ENCODE measurements at places on chromosomes 12 and 14. TPM values are rescaled to one million over a fixed set of nuclear protein-coding genes. Genes with fewer than 3 reads are reported as not detected.

GRCh38 chr14:105710119-105711043 lies 184.0 kb downstream of the TMEM121 start:
- no peak for DNase-seq
- H3K27ac ChIP-seq, result no peak overlapping the region
- no peaks in the 10 kb centered on the region for H3K27me3 ChIP-seq
- H3K36me3 ChIP-seq, result no peaks in the 10 kb centered on the region
- H3K4me3 ChIP-seq, result no peak overlapping the region

- no peaks in the 10 kb centered on the region for H3K27me3 ChIP-seq
- H3K4me3 ChIP-seq, result no peak overlapping the region
- no peaks in the 10 kb centered on the region for H3K36me3 ChIP-seq
- H3K4me1 ChIP-seq, result peaks cover 6% of the 10 kb centered on the region
- DNase-seq, result no peak
- no peak overlapping the region for H3K27ac ChIP-seq
Measured at GRCh38 chr12:3164454-3165077, 87.4 kb downstream of the TSPAN9 start.

DNA sequence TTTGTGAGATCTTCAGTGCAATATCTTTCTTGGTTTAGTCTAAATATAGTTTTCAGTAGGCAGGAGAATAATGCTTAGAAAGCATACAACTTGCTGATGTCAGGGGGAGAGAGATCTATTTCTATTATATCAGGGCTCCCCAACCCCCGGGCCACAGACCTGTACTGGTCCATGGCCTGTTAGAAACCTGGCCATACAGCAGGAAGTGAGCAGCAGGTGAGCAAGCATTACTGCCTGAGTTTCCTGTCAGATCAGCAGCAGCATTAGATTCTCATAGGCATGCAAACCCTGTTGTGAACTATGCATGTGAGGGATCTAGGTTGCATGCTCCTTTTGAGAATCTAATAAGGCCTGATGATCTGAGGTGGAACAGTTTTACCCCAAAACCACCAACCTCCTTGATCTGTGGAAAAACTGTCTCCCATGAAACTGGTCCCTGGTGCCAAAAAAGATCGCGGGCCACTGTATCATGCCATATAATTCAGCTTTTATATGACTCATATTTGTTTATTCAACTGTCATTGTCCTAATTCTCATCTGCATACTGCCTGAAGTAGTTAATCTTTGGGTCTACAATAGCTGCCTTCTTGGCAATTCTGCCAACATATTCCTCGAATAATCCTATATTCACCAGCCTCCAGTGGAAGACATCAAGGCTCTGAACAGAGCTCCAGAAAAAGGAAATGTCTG lies 163.6 kb upstream of the DYRK2 start:
- no peaks in the 10 kb centered on the region for H3K27me3 ChIP-seq
- no peaks in the 10 kb centered on the region for H3K36me3 ChIP-seq
- DNase-seq, result no peak
- no peak overlapping the region for H3K27ac ChIP-seq
- H3K4me1 ChIP-seq, result peaks cover 14% of the 10 kb centered on the region

GRCh38 chr14:89720741-89721729 lies 233.5 kb downstream of the EFCAB11 start:
- H3K27me3 ChIP-seq, result no peaks in the 10 kb centered on the region
- no peaks in the 10 kb centered on the region for H3K36me3 ChIP-seq
- no peak overlapping the region for H3K4me3 ChIP-seq
- peak overlapping the region; percentile 47 for H3K27ac ChIP-seq

DNA sequence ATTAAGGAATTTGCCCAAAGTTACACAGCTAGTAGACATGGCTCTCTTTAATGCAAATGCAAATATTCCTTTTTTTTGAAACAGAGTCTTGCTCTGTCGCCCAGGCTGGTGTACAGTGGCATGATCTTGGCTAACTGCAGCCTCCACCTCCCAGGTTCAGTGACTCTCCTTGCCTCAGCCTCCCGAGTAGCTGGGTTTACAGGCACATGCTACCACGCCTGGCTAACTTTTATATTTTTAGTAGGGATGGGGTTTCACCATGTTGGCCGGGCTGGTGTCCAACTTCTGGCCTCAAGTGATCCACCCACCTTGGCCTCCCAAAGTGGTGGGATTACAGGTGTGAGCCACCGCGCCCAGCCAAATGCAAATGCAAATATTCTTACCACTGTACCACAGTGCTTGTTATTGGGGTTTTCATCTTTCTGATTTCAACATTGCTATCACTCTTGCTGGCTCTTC lies 24.5 kb upstream of the HIGD1C start:
- H3K27me3 ChIP-seq, result no peaks in the 10 kb centered on the region
- no peak for DNase-seq
- H3K27ac ChIP-seq, result peak overlapping the region; percentile 83
- H3K4me1 ChIP-seq, result peaks cover 63% of the 10 kb centered on the region
- H3K36me3 ChIP-seq, result peaks cover 33% of the 10 kb centered on the region

- no peak for DNase-seq
- peaks cover 27% of the 10 kb centered on the region for H3K4me1 ChIP-seq
- no peak overlapping the region for H3K4me3 ChIP-seq
- no peak overlapping the region for H3K27ac ChIP-seq
Measured at GRCh38 chr12:95994476-95994875, 1.7 kb downstream of the HAL start.

- H3K27me3 ChIP-seq, result peaks cover 16% of the 10 kb centered on the region
- no peaks in the 10 kb centered on the region for H3K36me3 ChIP-seq
- no peak overlapping the region for H3K4me3 ChIP-seq
- DNase-seq, result no peak
Measured at GRCh38 chr12:125311050-125311449, 245.8 kb downstream of the AACS start.

DNA sequence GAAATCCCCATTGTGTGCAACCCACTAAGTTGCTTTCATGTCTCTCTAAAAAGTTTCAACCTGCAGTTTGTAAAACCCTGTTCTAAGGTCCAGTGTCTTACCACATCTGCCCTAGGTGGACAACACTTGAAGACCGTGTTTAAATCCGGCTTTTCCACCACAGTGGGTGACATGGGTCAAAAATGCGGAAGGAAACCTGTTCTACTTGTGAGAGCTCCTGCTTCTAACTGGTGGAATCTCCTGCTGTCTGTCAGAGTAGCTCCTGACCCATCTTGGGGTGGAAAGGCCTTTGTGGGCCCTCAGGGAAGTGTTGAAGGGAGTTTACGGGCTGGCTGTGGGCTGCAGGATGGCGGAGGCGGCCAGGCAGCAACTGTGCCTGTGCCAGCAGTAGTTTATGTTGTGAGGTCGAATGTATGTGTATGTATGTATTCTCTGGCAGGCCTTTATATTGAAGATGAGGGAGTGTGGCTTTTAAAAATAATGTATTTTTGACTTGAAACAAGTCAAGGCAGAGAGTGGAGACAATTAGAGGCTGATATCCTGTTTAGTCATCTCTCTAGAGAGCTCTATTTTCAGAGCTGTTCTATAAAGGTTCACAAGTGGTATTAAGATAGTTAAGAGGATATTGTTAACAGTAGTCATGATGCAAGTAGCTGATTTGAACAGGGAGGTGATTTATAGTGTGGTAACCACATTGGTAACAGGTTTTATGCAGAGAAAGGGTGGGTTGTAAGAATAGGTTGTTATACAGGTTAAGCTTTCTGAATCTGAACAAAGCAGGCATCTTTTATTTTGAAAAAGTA lies 67.0 kb downstream of the PRKCH start:
- no peak overlapping the region for H3K4me3 ChIP-seq
- peak overlapping the region; percentile 57 for H3K27ac ChIP-seq
- peaks cover 56% of the 10 kb centered on the region for H3K4me1 ChIP-seq
- H3K36me3 ChIP-seq, result no peaks in the 10 kb centered on the region
- DNase-seq, result no peak

GRCh38 chr14:88831284-88831683 lies 6.8 kb downstream of the TTC8 start:
- DNase-seq, result no peak
- no peak overlapping the region for H3K27ac ChIP-seq
- H3K4me1 ChIP-seq, result peaks cover 11% of the 10 kb centered on the region
- no peaks in the 10 kb centered on the region for H3K27me3 ChIP-seq
- no peak overlapping the region for H3K4me3 ChIP-seq
- H3K36me3 ChIP-seq, result no peaks in the 10 kb centered on the region

The DTX1 gene
- 6.8 TPM for total RNA-seq

The TAMALIN gene
- 85.5 TPM for total RNA-seq

The FGF23 gene
- not detected for total RNA-seq

The MGP gene
- total RNA-seq, result 464 TPM

The ANKRD33 gene
- not detected for total RNA-seq
